Skin of body (tissue), 3 donors: ENCODE measurements at places on chromosomes 5 and 9. TPM values are rescaled to one million over a fixed set of nuclear protein-coding genes. Genes with fewer than 3 reads are reported as not detected.

Gene OR1L6
- not detected for total RNA-seq

Gene UBE2QL1
- total RNA-seq, result 0.89 TPM

Gene FOXI1
- 0.10 TPM for total RNA-seq

Gene APBA1
- 7.7 TPM for total RNA-seq

Gene GOLPH3
- 49.6 TPM for total RNA-seq

Gene IL7R
- total RNA-seq, result 2.0 TPM

Gene PCDHGA9
- 4.2 TPM for total RNA-seq

Gene LPAR1
- 47.3 TPM for total RNA-seq

Gene PCDHB9
- 0.89 TPM for total RNA-seq

Gene ZNF879
- total RNA-seq, result 4.6 TPM

Gene SLC36A2
- total RNA-seq, result 0.20 TPM

Gene BTNL8
- 0.49 TPM for total RNA-seq

Gene IL9
- total RNA-seq, result not detected

Gene INSL4
- not detected for total RNA-seq

Gene GFRA3
- total RNA-seq, result 4.3 TPM

Gene NKD2
- total RNA-seq, result 12.7 TPM

Gene LMX1B
- total RNA-seq, result 1.2 TPM

Gene MEIKIN
- not detected for total RNA-seq

Gene CD72
- total RNA-seq, result 1.6 TPM

Gene FOXD4L6
- not detected for total RNA-seq

Gene NINJ1
- 19.6 TPM for total RNA-seq

Gene NEUROG1
- not detected for total RNA-seq

Gene ARHGEF39
- 2.4 TPM for total RNA-seq

Gene SLC6A18
- not detected for total RNA-seq

Gene GARNL3
- 51.1 TPM for total RNA-seq

Gene SPATA9
- total RNA-seq, result 2.3 TPM

Gene FBP2
- total RNA-seq, result 5.5 TPM

Gene CAPSL
- 0.20 TPM for total RNA-seq

Gene NUTM2F
- not detected for total RNA-seq

Gene IL4
- total RNA-seq, result not detected

Gene DEPDC1B
- total RNA-seq, result 6.7 TPM

Gene PCDHGC5
- 2.9 TPM for total RNA-seq

Gene PCDHA12
- 0.20 TPM for total RNA-seq

Gene ECSCR
- total RNA-seq, result 11.9 TPM

Gene MAMDC2
- 11.8 TPM for total RNA-seq

Gene FCN1
- total RNA-seq, result 18.5 TPM

Gene TRIM7
- 2.3 TPM for total RNA-seq

Gene PTGS1
- 4.7 TPM for total RNA-seq

Gene PCDHB16
- 2.5 TPM for total RNA-seq

Gene LOX
- 170 TPM for total RNA-seq

Gene CAMK4
- 6.0 TPM for total RNA-seq

Gene FABP6
- not detected for total RNA-seq

Gene TMEM215
- 0.39 TPM for total RNA-seq

Gene PCDHB4
- 1.6 TPM for total RNA-seq

Gene SELENOP
- total RNA-seq, result 597 TPM

Gene EGFL7
- total RNA-seq, result 29.0 TPM

Gene IFNA2
- total RNA-seq, result not detected

Gene LURAP1L
- 21.3 TPM for total RNA-seq

Gene CHD1
- 103 TPM for total RNA-seq

Gene ZNF883
- total RNA-seq, result 2.7 TPM

Gene SPINK6
- total RNA-seq, result not detected

Gene ZNF367
- 7.5 TPM for total RNA-seq
